ENCODE measurements at places on chromosomes 3 and 15.
A peak's percentile ranks its signal among the peaks of the same experiment; 100 is the strongest.

- DNase-seq: no peak
Measured at GRCh38 chr3:129605203-129605921, 1.1 kb downstream of the PLXND1 start.

- DNase-seq: peak; percentile 85
Measured at GRCh38 chr3:50260027-50260941, 8.7 kb upstream of the SEMA3B start.

DNA sequence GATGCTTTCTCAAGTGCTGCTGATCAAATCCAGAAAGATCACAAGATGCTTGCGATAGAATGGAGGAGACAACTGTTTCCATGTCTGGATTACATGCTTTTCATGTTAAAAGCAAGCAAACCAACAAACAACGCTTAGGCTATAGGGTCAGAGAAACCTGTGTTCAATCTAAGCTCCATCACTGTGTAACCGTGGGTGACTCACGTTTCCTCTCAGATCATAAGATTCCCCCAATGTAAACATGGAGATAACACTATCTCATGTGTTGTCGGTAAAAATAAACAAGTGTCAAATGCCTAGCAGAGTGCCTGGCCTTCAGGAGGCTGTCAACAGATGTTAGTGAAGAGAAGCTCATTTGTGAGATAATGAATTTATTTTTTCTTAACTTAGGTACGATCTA lies 907.8 kb downstream of the NTRK3 start:
- no peak for DNase-seq

GRCh38 chr15:73368301-73369136 lies at the start of gene HCN4:
HCN4 (minus strand) TSS chr15:73368958; CDS start chr15:73368270, 688 bp downstream.
- DNase-seq: no peak

GRCh38 chr15:80228959-80229610 lies 22.9 kb downstream of the CTXND1 start:
- no peak for DNase-seq

- no peak for DNase-seq
Measured at GRCh38 chr3:74055061-74055460, 430.3 kb upstream of the PDZRN3 start.

- DNase-seq: no peak
Measured at GRCh38 chr3:121436641-121437040, 109.1 kb downstream of the POLQ start.

DNA sequence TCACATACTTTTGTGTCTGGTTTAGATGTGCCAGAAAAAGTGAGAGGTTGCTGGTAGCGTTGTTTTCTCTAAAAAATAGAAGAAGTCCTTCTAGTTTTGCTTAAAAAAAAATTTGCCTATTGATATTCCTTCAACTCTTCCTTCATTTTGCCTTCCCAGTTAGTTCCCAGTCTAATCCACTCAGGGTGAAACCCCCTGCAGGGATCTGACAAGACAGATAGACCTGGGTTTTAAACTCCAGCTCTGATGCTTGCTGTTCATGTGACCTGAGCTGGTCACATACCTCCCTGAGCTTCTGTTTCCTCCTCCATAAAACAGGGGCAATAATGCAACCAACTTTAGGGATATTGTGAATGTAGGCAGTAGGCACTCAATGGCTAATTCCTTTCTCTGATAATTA lies 18.6 kb upstream of the KCTD6 start:
- DNase-seq: no peak

GRCh38 chr3:27756877-27757276 lies 34.8 kb upstream of the EOMES start:
- no peak for DNase-seq

DNA sequence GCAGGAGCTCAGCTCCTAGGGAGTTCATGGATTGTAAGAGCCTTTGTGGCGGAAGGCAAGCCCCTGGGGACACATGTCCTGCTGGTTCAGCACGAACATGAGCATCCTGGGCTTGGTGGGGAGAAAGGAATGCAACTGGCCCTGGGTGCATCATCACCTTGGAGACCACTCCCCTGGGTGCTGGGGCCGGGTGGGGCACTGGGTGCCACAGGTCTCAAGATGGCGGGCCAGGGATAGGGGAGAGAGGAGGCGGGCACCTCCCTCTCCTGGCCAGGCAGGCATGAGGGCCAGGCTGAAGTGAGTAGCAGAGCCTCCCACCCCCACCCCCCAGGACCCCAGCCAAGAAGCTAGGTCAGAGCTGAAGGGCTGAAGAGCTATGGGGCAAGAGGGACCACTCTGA lies 768 bp downstream of the PCBP4 start:
- no peak for DNase-seq

DNA sequence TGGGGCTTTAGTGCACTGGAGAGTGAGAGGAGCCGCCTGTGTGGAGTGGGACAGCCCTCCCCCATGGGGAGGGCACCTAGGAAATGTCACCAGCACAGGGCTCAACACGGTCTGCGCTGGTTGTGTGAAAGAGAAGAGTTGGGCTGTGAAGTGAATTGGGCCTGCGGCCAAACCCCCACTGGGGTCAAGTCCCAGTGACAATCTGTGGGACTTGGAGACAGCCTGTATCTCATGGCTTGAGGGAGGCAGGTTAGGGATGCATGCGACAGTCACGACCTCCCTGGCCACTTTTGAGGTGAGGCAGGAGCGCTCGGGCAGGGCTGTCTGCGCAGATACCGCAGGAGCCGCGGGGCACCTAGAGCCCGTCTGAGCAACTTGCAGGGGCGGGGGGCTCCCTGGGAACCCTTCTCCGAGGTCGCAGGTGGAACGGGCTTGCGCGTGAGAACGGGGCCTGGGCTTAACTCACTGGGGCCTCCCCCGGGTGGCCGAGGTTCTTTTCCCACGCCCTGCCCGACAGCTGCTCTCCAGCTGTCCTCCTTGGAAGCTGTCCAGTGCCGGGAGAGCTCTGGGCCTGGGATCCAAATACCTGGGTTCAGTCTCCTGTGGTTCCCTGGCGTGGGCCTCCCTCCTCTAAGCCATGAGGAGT lies 77.4 kb downstream of the SNRK start:
- no peak for DNase-seq
